Right lobe of liver (tissue), 6 donors: ENCODE measurements at places on chromosomes 12 and 14. TPM values are rescaled to one million over a fixed set of nuclear protein-coding genes. Genes with fewer than 3 reads are reported as not detected.

The MGST1 gene
- 1,232 TPM for total RNA-seq

The DNAI7 gene
- total RNA-seq: not detected

The KNTC1 gene
- total RNA-seq: 3.1 TPM

The POTEM gene
- total RNA-seq: not detected

The SERPINA9 gene
- not detected for total RNA-seq

The PLA2G1B gene
- not detected for total RNA-seq

The LRP1-AS gene
- not detected for total RNA-seq

The CCDC196 gene
- total RNA-seq: 5.6 TPM

The ZNF385A gene
- total RNA-seq: 3.1 TPM

The FLRT2 gene
- 0.12 TPM for total RNA-seq

DNA sequence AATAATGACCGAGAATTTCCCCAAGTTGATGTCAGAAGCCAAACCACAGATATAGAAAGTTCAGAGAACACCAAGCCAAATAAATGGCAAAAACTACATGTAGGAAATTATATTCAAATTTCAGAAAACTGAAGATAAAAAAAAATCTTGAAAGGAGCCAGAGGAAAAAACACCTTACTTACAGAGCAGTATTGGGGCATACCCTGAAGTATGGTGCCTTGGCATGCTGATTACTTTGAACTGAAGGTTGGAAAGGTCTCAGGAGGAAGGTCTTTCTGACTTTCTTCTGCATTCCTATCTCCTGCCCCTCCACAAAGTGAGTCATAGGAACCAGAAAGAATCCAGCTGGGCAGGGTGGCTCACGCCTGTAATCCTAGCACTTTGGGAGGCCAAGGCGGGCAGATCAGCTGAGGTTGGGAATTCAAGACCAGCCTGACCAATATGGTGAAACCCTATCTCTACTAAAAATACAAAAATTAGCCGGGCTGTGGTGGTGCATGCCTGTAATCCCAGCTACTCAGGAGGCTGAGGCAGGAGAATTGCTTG, 8.8 kb upstream of the FGF6 start:
- H3K27me3 ChIP-seq: no peaks in the 10 kb centered on the region
- DNase-seq: no peak
- no peaks in the 10 kb centered on the region for H3K36me3 ChIP-seq
- H3K4me1 ChIP-seq: no peaks in the 10 kb centered on the region
- H3K27ac ChIP-seq: no peak overlapping the region

- no peaks in the 10 kb centered on the region for H3K27me3 ChIP-seq
- H3K36me3 ChIP-seq: no peaks in the 10 kb centered on the region
- peaks cover 6% of the 10 kb centered on the region for H3K4me1 ChIP-seq
Measured at GRCh38 chr12:119989731-119990381, 820 bp downstream of the BICDL1 start.

- H3K4me1 ChIP-seq: no peaks in the 10 kb centered on the region
- no peak for DNase-seq
- H3K36me3 ChIP-seq: no peaks in the 10 kb centered on the region
- H3K4me3 ChIP-seq: no peak overlapping the region
Measured at GRCh38 chr14:28467611-28468010, 299.0 kb upstream of the FOXG1 start.

GRCh38 chr12:45599196-45599595, 130.3 kb upstream of the ARID2 start:
- no peaks in the 10 kb centered on the region for H3K27me3 ChIP-seq
- DNase-seq: no peak
- H3K36me3 ChIP-seq: no peaks in the 10 kb centered on the region
- H3K27ac ChIP-seq: no peak overlapping the region
- H3K4me3 ChIP-seq: no peak overlapping the region

DNA sequence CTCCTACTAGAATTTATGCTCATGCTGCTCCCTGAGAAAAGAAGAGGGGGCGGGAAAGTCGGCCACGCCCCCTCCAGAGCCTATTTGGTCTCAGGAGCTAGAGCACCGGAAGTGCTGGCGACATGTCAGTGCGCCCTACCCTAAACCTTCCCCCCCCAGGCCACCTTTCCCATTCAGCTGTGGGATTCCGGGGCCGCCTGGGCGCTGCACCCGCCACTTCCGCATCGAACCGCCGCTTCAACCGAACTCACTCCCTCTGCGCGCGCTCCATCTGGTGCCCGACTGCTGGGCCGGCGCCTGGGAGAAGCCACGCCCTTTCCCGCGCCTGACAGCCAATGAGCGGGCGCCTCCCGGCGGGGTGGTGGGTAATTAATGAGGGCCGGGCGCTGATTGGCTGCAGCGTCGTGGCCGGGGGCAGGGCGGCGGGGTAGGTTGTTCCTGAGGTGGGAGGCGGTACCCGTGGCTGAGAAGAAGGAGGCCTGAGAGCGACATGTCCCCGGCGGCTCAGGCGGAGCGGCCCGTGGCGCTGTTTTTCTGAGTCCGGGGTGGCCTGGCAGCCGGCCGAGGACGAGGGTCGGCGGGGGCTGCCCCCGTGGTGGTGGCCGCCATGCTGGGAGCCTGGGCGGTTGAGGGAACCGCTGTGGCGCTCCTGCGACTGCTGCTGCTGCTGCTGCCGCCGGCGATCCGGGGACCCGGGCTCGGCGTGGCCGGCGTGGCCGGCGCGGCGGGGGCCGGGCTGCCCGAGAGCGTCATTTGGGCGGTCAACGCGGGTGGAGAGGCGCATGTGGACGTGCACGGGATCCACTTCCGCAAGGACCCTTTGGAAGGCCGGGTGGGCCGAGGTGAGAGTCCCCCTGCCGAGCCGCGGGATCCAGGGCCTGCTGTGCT, at the start of gene MLEC:
TSS of gene MLEC (plus strand) at position 460 of the 888 bp plus-strand sequence. CDS start at position 608, 148 bp downstream.
- peak within 1 kb of the TSS; percentile 87 for H3K27ac ChIP-seq
- H3K27me3 ChIP-seq: no peaks in the 10 kb centered on the region
- no peaks in the 10 kb centered on the region for H3K36me3 ChIP-seq
- peak; percentile 99 for DNase-seq
- peak within 1 kb of the TSS; percentile 99 for H3K4me3 ChIP-seq

GRCh38 chr12:21939435-21939834, 1.8 kb downstream of the ABCC9 start:
- no peak overlapping the region for H3K27ac ChIP-seq
- no peaks in the 10 kb centered on the region for H3K36me3 ChIP-seq
- H3K27me3 ChIP-seq: no peaks in the 10 kb centered on the region
- no peak for DNase-seq

- peaks cover 2% of the 10 kb centered on the region for H3K27me3 ChIP-seq
- no peak for DNase-seq
- H3K4me3 ChIP-seq: no peak overlapping the region
- H3K27ac ChIP-seq: no peak overlapping the region
- H3K36me3 ChIP-seq: no peaks in the 10 kb centered on the region
Measured at GRCh38 chr14:61196792-61197191, 84.3 kb downstream of the TMEM30B start.

DNA sequence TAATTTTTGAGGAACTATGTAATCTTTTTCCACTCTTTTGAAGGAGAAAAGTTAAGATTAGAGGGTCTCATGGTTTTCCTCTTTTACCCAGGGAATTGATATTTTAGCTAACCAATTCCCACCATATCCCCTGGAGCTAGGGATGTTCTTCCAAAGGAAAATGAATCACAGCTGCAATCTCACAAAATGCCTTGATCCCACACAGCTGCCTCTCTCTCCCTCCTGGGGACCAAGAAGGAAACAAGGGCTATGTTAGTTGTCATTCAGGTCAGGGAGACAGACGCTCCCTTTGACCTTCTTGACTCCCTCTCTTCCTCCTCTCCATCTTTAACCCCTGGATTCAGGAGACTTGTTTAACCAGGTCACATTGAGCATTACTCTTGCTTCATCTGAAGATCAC, 9.5 kb downstream of the DCN start:
- no peaks in the 10 kb centered on the region for H3K27me3 ChIP-seq
- H3K27ac ChIP-seq: no peak overlapping the region
- no peaks in the 10 kb centered on the region for H3K4me1 ChIP-seq
- DNase-seq: no peak
- H3K36me3 ChIP-seq: no peaks in the 10 kb centered on the region
- no peak overlapping the region for H3K4me3 ChIP-seq

DNA sequence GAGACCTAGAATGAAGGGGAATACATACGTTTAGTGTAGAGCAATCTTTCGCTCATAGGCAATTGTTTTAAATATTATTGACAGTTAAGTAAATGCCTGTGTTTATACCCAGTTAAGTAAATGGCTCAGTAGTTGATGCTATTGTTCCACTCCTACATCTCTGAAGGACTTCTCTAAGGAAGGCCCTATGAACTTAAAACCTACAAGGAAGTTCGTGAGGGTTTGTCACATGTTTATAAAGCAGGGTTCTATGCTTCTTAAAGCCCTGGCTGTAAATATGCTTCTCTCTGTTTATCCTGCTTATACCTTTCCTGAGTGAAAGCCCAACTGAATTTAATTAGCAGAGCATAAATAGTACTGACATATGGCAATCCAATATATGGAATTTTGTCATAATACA, 282.1 kb upstream of the NPAS3 start:
- H3K4me3 ChIP-seq: no peak overlapping the region
- H3K4me1 ChIP-seq: no peaks in the 10 kb centered on the region
- no peaks in the 10 kb centered on the region for H3K36me3 ChIP-seq

DNA sequence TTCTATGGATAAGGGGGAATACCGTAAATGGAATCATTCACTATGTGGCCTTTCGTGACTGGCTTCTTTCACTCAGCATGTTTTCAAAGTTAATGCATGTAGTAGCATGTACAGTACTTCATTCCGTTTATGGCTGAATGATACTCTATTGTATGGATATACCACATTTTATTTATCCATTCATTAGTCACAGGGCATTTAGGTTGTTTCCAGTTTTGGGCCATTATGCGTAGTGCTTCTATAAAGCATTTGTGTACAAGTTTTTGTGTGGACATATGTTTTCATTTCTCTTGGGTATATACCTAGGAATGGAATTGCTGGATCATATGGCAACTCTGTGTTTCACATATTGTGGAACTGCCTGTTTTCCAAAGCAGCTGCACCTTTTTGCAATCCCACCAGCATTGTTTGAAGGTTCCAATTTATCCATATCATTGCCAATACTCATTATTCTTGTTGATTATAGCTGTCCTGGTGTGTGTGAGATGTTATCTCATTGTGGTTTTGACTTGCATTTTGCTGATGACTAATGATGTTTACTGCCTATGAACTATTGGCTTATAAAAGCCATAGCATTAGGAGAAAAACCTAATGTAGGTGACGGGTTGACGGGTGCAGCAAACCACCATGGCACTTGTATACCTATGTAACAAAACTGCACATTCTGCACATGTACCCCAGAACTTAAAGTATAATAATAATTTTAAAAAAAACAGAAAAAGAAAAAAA, 45.5 kb downstream of the ATF7IP start:
- no peaks in the 10 kb centered on the region for H3K36me3 ChIP-seq
- no peaks in the 10 kb centered on the region for H3K27me3 ChIP-seq
- H3K4me1 ChIP-seq: peaks cover 11% of the 10 kb centered on the region
- no peak for DNase-seq
- no peak overlapping the region for H3K4me3 ChIP-seq

GRCh38 chr14:77071938-77072388, 26.1 kb upstream of the CIPC start:
- peaks cover 9% of the 10 kb centered on the region for H3K4me1 ChIP-seq
- H3K4me3 ChIP-seq: no peak overlapping the region
- no peak overlapping the region for H3K27ac ChIP-seq

- no peaks in the 10 kb centered on the region for H3K36me3 ChIP-seq
- no peak overlapping the region for H3K27ac ChIP-seq
- no peaks in the 10 kb centered on the region for H3K4me1 ChIP-seq
- H3K4me3 ChIP-seq: no peak overlapping the region
- no peak for DNase-seq
Measured at GRCh38 chr14:74029136-74029535, 10.0 kb downstream of the BBOF1 start.

- peaks cover 5% of the 10 kb centered on the region for H3K4me1 ChIP-seq
- H3K4me3 ChIP-seq: no peak overlapping the region
- H3K36me3 ChIP-seq: no peaks in the 10 kb centered on the region
- no peak overlapping the region for H3K27ac ChIP-seq
- no peaks in the 10 kb centered on the region for H3K27me3 ChIP-seq
Measured at GRCh38 chr12:50642761-50643160, 121.1 kb upstream of the ATF1 start.

- no peaks in the 10 kb centered on the region for H3K27me3 ChIP-seq
- no peaks in the 10 kb centered on the region for H3K36me3 ChIP-seq
- DNase-seq: no peak
- H3K27ac ChIP-seq: no peak overlapping the region
- H3K4me1 ChIP-seq: peaks cover 25% of the 10 kb centered on the region
Measured at GRCh38 chr12:52027085-52027843, 20.5 kb downstream of the TAMALIN start.

- DNase-seq: no peak
- H3K4me3 ChIP-seq: no peak overlapping the region
- H3K27ac ChIP-seq: no peak overlapping the region
- H3K36me3 ChIP-seq: no peaks in the 10 kb centered on the region
- no peaks in the 10 kb centered on the region for H3K27me3 ChIP-seq
Measured at GRCh38 chr12:13973996-13974395, 7.4 kb downstream of the GRIN2B start.

DNA sequence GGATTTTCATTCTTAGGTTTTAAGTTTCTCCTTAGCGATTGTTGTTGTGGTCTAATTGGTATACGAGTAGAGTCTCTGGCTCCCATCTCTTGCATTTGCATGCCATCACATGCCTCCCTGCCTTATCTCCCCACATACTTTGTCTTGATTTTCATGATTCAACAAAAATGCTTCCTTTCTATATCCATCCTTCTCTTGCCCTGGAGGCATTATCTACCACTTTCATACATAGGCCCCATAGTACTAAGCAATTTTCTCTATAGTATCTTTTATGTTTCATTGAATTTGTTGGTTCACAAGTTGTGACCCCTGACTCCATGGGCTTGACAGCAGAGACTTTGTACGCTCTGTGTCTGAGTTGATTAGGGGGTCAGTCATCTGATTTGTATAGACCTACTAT, 226.1 kb downstream of the ACSS3 start:
- no peak for DNase-seq
- no peaks in the 10 kb centered on the region for H3K27me3 ChIP-seq

DNA sequence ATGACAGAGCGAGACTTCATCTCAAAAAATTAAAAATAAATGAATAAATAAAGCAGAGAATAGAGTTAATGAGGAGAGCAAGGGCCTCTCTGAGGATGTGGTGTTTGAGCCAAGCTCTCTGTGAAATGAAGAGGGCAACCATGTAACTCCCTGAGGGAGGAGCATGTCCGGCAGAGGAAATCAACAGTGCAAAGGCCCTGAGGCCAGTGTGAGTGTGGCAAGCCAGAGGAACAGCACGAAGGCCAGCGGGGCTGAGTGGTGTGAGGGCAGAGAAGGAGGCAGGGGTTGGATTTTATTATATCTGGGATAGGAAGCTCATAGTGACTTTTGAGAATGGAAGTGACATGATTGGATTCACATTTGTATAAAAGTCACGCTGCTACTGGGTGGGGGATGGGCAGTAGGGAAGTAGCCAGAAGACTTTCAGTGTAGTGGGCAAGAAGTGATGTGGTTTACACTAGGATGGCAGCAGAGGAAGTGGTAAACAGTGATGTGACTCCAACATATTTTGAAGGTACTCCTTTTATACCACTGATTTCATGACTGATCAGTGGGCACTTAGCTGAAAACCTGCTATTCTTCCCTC, 10.3 kb upstream of the LRP1-AS start:
- H3K27me3 ChIP-seq: no peaks in the 10 kb centered on the region
- peaks cover 87% of the 10 kb centered on the region for H3K36me3 ChIP-seq
- peaks cover 13% of the 10 kb centered on the region for H3K4me1 ChIP-seq

GRCh38 chr12:71973687-71974086, 35.0 kb downstream of the TPH2 start:
- no peak overlapping the region for H3K27ac ChIP-seq
- no peak for DNase-seq
- H3K27me3 ChIP-seq: no peaks in the 10 kb centered on the region
- H3K4me3 ChIP-seq: no peak overlapping the region
- H3K36me3 ChIP-seq: no peaks in the 10 kb centered on the region
